Activated CD4-positive, CD25-positive, alpha-beta regulatory T cell treated with anti-CD3 and anti-CD28 coated beads, Interleukin-2, amount 50 U/mL, for 72 hours (primary cell): ENCODE measurements at places on chromosomes 11 and 22.

DNA sequence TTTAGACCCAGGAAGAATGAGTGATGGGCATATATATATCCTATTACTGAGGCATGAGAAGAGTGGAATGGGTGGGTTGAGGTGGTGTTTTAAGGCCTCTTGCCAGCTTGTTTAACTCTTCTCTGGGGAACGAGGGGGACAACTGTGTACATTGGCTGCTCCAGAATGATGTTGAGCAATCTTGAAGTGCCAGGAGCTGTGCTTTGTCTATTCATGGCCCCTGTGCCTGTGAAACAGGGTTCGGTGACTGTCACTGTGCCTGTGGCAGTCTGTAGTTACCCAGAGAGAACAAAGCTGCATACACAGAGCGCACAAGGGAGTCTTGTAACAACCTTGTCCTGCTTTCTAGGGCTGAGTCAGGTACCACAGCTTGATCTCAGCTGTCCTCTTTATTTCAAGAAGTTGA, 11.7 kb downstream of the LIMK2 start:
- DNase-seq = no peak

- DNase-seq = no peak
These were observed 27.0 kb upstream of the RBFOX2 start for GRCh38 chr22:36055376-36056295.

DNA sequence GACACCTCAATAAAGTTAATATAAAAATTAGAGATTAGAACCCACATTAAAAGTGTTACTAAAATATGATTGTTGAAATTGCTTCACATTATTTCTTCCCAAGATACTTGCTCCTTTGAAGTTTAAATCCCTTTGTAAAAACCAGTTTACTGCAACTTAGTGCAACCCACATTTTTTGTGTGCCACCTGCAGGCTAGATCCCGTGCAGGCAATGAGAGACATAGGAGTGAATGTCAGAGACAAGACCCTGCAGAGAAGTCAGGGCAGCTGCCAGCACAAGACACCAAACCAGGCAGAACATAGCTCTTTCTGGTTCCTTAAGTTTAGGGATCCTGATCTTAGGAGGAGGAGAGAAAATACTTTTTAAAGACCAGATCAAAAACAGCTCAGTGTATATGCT, 142.8 kb upstream of the MTNR1B start:
- DNase-seq = no peak

DNA sequence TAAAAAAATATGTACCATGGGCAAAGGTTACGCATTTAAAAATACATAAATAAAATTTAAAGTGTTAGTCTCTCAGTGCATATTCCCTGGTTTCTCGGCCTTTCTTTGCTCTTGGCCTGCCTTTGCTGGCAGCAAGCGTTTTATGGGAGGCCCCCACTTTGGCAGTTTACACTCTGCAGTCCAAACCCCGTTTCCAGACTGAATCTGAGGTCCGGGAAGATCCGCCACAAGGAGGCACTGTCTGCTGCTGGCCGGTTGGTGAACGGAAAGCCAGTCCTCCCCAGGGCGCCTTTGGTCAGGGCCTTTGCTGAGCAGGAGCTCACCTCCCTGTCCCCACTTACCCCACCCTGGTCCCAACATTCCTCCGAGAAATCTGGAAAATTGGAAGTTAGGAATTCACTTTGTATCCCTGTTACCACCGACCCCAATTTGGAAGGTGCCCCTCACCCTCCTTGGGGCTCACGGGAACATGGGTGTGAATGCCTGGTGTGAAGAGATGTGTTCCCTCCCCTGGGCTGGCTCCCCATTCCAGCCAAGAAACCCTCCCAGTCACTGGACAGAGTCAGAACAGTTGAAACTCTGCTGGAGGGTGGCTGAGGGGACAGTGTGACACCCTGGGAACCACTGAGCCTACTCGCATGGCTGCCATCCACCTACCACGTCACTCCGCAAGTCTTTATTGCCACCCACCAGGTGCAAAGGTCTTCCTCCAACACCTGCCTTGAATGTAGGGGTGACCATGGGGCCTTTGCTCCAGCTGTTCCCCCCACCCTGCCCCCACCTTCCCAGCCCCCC, 9.4 kb upstream of the SF1 start:
- peak; percentile 59 for DNase-seq

DNA sequence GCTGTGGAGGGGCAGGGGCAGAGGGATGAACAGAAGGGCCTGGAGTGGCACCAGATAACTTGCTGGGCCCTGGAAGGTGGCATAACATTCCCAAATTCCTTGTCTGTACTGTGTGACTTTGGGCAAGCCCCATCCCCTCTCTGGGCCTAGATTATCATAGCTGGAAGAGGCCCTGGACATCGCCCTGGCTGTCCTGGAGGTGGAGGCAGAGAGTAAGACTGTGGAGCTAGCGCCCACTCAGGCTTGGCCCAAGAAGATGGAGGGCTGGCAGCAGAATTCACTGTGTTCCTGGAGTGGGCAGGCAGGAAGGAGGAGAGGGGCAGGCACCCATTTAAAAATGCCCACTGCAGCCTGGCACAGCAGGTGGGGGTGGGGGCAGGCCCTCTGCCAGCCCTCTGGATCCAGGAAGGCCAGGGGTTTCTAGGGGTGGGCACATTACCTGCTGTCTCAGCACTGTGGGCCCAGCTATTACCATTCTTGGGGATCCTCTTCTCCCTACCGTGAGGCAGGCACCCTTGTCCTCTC, 22.6 kb downstream of the ARHGEF17 start:
- no peak for DNase-seq

- no peak for DNase-seq
These were observed 7.4 kb downstream of the RCN1 start for GRCh38 chr11:32098142-32098903.

DNA sequence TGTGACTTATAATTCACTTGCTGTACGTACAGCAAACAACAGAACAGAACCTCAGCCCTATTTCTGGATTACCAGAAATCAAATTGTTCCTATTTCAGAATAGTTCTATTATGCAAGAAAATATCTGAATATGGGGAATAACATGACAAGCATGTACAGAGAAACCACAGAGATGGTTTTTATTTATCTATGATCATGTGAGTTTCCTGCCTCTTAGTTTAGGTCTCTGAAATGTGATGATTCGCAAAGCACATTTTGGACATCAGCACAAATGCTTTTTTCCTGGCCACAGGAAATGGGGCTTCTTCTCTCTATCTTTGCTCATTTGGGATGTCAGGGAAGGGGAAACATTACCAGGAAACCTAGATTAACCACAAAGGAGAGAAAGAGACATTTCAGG, 266.7 kb upstream of the CTSC start:
- DNase-seq = no peak

DNA sequence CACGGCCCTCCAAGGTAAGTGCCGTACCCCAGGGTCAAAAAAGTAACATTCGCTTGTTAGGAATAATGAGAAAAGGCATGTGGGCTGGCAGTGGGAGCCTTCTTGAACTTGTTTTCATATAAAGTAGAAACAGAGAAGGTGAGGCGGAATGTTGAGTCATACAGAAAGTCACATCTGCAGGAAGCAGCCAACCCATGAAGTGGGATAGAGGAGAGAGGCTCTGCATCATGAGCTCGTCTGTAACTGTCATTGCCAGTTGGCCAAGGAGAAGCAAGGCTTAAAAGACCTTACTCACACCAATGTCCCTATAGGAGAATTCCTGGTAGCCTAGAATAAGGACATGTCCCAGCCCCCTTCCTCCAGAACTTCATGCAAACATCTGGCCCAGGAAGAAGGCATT, 253.3 kb downstream of the BUD13 start:
- no peak for DNase-seq

DNA sequence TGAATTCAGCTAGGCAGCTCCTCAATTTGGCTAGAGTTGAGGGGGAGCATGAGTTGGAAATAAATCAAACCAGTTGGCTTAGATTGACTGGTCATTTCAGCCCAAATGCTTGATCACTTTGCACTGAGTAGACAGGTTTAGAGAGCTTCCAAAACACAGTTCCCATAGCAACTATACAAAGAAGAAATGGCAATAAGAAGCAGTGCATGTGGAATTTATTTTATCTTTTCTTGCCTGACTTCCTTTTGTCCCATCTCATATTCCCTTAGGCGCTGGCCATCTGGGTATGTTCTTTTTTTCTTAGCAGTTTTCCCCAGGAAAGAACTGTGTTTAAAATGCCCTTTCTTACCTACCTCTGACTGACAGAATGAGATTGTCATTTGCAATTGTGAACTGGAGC, 38.7 kb upstream of the C11orf87 start:
- no peak for DNase-seq
